Activated T-cell treated with anti-CD3 and anti-CD28 coated beads for 4 hours (primary cell): ENCODE measurements at places on chromosomes 5 and 9.

- DNase-seq: no peak
Observed at GRCh38 chr5:159638954-159639559, 277.2 kb upstream of the ADRA1B start.

GRCh38 chr5:138721979-138722378, 31.2 kb upstream of the CTNNA1 start:
- DNase-seq: no peak

- no peak for DNase-seq
Observed at GRCh38 chr9:138020120-138020794, 142.7 kb downstream of the CACNA1B start.

DNA sequence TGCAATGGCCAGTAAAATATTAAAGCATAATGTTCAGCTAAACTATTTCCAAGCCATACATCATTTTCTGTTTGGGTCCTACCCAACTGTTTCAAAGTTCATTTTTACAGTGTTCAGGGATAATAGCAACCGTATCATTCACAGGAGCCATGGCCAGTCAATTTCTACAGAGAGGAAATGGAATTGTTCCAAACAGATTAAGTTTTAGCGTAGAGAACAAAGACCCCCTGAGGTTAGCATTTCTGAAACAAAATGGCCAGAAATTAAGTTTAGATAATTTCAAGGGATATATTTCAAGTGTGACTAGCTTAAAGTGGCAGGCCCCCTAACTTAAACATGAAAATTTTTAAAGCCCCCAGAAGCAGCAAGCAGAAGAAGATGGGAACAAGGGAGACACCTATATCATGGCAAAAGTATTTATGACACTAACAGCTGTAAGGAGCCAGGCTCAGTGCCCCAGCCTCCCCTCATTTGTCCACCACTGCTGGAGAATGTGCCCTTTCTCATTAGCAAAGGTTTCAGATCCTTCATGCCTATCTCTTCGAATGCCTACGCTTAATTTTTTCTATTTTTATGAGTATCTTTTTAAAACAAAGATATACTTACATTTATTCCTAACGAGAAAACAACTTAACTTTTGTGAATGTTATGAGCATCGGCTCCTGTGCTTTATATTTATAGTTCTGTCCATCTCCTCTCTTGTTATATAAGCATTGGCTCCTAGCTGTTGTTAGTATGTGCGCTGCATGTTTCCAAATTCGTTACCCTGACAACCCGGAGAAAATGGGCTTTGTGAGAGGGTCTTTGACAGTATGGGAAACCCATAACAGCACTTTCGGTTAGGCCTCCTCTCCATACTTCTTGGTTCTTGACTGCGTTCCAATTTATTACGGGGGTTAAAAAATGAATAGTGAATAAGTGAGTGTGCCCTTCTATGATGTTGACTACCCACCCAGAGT, 116.3 kb downstream of the MED27 start:
- no peak for DNase-seq

GRCh38 chr5:128693764-128694163, 155.7 kb upstream of the FBN2 start:
- DNase-seq: no peak

GRCh38 chr9:127825319-127826051, 22.8 kb downstream of the FPGS start:
- no peak for DNase-seq

- DNase-seq: no peak
Observed at GRCh38 chr5:80216753-80217596, 38.9 kb downstream of the SERINC5 start.

DNA sequence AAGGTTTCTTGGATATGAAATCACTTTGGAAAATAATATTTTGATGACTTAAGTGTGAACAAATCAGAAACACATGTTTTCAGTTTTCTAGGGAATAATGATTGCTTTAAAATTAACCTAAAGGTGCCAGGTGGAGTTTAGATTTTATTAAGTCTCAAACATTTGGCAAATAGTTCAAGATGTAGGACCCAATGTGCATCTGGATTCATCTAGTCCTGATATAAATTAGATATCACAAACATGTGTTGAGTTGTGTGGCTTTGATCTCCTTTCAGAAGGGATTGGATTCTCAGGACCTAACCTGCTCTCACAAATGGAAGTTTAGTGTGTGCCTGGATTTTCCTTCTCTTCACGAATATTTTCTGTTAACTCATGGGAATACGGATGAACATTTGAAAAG, 291.4 kb upstream of the ISL1 start:
- DNase-seq: no peak

DNA sequence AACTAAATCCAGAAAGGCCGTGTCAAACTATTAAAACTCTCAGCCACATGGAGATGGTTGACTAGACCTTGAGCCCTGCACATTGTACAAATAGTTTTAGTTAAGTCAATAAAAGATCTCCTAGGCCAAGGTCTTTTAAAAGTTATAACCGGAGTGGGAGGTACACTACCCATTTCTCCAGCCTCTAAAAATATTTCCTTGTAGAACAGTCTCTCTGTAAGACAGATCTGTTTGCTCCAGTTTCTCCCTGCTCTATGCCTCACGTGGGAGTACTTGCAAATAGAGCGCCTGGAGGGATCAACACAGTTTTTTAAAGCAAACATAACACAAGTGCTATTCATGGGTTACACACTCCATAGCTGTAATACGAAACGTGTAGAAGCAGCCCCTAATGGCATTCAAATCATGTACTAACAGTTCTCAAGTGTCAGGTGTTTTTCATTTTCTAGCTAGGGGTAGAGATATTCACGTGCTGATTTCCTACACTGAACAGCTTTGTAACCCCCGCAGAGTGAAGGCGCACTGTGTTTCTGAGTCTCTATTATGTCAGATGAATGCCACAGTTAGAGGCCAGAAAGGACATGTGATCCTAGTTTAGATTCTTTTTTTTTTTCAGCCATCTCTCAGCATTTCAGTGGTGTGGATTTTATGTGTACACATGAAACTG, 703.4 kb upstream of the GRAMD2B start:
- DNase-seq: no peak

- no peak for DNase-seq
Observed at GRCh38 chr5:56406838-56407237, 173.7 kb upstream of the ANKRD55 start.

- no peak for DNase-seq
Observed at GRCh38 chr9:12194731-12195130, 498.5 kb upstream of the TYRP1 start.

DNA sequence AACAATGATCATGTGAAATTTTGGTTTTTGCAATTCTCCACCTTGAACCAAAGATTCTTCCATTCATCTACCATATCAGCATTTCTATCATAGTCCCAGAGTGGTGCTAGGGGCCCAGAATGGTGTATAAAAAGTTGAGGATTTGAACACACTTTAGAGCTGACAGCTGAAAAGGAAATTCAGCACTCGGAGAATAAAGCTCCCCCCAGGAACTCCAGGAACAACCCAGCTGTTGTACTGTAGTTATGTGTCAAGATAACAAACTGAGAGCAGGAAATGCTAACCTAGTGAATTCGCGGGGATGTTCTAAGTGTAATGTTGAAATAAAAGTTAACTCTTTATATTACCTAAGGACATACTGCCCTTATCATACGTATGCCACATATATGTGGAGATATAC, 216.7 kb downstream of the NFIB start:
- DNase-seq: no peak

- DNase-seq: no peak
Observed at GRCh38 chr9:125418404-125418803, 156.8 kb downstream of the GAPVD1 start.

- DNase-seq: no peak
Observed at GRCh38 chr9:73773896-73774295, 622.2 kb downstream of the ANXA1 start.

DNA sequence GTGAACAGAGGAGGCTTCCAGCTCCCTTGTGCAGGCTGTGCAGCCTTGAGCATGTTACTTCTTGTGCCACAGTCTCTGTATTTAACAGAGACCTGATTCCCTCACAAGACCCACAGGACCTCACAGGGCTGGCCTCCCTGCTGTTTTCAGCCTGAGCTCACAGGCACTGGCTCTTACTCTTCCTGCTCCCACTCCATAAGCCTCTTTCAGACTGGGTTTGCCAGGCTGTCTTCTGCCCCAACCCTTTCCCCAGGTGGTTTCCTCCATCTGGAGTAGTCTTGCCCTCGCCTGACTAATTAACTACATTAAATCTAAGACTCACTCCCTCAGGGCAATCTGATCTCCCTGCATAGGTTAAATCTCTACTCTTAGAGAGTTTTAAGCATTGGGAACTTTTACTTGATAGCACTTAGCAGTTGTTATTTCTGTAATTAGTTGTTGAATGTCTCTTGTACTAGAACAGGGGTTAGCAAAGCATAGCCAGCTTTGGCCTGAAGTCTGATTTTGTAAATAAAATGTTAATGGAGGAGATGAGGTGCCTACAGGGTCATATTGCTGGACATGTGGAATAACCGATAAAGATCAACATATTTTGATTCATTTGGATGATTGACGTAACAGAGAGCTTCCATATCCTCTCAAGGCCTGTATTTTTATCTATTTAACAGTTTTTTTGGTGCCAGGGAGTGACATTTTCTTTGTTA, 28.6 kb upstream of the SPATA31E1 start:
- no peak for DNase-seq

DNA sequence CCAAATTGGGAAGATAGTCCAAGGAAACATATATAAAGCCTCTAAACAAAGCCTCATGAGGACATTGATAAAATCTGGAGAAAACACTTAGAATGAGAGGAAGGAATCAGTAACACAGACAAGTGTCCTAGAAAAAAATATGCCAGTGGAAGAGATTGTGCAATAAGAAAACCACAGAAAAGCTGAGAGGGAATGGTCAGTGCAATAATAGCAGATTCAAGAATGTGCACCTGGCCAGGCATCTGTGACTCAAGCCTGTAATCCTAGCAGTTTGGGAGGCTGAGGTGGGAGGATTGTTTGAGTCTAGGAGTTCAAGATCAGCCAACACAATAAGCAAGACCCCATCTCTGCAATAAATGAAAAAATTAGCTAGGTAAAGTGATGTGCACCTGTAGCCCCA, 691.2 kb upstream of the CDH6 start:
- no peak for DNase-seq

DNA sequence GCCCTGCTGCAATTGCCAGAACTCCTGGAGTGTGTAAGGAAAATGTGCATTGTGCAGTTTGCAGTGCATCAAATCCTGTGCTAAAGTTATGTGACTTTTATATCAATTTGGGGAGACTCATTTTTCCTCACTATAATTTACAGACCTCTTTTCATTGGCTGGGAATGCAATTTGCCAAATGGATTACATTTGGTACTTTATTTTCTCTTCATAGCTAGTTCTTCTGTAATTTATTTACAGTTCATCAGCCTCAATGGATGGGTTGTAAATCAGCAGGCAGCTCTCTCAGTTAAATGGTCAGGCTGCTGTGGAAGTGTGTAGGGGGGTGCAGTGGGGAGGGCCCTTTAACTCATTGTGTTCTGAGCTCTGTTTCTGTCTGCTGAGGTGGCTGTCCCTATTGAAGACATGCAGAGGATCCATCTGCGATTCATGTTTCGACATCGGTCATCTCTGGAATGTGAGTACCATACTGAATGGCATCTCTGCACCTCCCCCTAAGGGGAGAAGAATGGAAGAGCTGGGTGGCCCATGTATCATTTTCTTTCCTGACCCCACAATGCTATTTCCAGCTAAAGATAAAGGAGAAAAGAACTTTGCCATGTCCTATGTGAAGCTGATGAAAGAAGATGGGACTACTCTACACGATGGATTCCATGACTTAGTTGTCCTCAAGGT, 74.6 kb downstream of the DOCK2 start:
- DNase-seq: no peak

DNA sequence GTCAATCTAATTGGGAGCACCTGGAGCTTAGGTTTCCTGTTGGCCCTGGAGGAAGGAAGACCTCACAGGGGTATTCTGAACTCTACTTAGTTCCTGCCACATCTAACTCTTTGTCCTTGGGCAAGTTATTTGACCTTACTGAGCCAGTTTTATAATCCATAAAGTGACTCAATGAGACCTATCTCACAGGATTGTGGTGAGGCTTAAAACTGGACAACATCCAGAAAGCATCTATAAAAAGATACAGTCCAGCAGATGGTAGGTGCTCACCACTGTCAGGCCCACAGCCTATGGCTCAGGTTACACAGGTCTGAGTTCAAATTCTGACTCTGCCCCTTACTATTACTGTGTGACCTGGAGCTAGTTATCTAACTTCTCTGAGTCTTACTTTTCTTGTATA, 23.3 kb downstream of the KCNV2 start:
- DNase-seq: no peak

DNA sequence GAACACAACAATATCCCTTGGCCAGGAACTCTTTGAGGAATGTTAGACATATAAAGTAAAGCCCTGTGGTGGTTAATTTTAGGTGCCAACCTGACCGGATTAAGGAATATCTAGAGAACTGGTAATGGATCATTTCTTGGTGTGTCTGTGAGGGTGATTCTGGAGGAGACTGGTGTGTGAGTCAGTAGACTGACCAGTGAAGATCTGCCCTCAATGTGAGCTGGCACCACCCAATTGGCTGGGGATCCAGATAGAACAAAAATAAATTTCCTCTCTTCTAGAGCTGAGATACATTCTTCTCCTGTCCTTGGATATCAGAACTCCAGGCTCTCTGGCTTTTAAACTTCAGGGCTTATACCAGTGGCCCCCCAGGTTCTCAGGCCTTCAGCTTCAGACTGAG, 56.2 kb upstream of the TNPO1 start:
- no peak for DNase-seq

DNA sequence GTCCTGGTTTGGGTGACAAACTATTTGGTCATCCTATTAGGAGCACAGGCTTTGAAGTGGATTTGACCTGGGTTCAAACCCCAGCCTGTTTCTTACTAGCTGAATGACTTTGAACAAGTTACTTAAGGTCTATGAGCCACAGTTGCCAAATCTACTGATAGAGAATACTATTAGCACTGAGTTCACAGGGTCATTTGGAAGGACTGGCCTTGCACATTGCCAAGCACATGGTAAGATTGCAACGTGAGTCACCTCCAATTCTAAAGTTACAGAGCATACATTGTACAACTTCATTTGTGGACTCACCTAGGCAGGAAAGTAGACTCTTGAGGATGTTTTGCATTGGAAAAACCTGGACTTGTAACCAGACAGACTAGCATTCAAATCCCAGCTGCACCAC, 38.9 kb downstream of the MFAP3 start:
- DNase-seq: no peak

GRCh38 chr5:16871746-16872339, 64.2 kb downstream of the MYO10 start:
- DNase-seq: no peak
